Thoracic aorta (tissue), 2 donors: ENCODE measurements at places on chromosomes 5 and 9.

DNA sequence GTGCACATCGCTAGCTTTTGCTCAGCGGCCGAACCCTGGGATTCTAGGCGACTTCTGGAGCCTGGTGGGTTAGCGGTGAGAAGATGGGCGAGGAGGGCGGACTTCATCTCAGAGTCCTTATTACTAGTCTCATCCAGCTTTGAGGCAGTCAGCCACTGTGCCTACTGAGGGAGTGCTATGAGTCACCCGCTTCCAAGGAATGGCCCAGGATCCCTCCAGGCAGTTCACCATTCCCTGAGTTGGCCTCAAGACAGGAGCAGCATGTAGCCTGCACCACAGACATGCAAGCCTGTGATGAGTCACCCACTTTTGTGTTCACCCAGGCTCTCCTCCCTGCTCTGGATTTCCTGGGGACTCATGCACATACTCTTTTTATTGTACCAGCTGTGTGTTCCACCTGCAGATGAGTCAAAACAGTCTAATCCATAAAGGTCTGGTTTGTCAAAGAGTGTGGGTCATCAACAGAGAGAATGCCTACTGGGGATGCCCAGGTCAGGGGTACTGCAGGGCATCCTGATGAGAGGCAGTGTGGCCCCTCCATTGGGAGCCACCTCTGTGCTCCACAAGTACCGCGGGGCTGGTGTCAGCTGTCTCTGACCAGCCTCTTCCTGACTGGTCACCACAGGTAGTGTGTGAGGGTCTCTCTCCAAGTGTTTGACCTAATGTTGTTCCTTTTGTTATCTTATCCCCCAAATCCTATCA is 20.2 kb downstream of the SLC22A5 start:
- DNase-seq, result peak; percentile 72

DNA sequence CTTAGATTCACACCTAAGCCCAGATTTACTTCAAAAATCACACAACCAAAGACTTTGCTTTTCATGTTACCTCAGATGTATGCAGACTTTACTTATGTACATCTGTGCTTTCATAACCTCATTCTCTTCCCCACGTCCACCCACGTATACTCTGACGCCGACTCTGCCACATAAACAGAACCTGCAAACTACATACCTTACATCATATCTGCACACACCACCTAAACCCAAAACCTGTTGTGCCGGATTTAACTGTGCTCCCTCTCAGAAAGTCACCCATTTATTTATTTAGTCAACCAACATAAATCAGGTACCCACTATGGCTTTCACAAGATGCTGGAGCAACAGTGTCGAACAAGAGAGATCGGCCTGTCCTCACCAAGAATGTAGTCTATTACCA is 1.0 kb upstream of the DPYSL3 start:
- DNase-seq, result no peak

GRCh38 chr5:139438707-139439012 is 665 bp downstream of the DNAJC18 start:
- no peak for DNase-seq

DNA sequence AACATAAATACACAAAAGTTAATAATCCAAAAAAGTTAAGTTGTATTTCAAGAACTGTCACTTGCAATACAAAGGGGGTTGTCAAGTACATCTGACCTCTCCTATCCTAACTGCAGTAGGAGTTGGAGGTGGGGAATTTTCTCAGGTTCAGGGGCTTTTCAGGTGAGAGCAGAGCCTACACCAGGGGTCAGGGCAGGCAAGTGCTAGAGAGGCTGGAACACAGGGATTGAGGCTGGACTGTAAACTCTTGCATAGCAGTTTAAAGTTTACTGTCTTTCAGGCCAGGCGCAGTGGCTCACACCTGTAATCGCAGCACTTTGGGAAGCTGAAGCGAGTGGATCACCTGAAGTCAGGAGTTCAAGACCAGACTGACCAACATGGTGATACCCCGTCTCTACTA is 25.4 kb upstream of the RASGRF2 start:
- no peak for DNase-seq

- DNase-seq, result no peak
Observed at GRCh38 chr9:129875687-129876395, 40.6 kb downstream of the USP20 start.
